ENCODE measurements at places on chromosomes 11 and 22.

GRCh38 chr11:68773521-68774193, 22.3 kb upstream of the TESMIN start:
- DNase-seq, result no peak

- no peak for DNase-seq
These were observed 330 bp downstream of the ACP2 start for GRCh38 chr11:47248304-47248663.

GRCh38 chr11:31558001-31558400, 48.4 kb downstream of the ELP4 start:
- DNase-seq, result no peak

- DNase-seq, result no peak
These were observed 143.3 kb upstream of the MTMR2 start for GRCh38 chr11:96067160-96067559.

DNA sequence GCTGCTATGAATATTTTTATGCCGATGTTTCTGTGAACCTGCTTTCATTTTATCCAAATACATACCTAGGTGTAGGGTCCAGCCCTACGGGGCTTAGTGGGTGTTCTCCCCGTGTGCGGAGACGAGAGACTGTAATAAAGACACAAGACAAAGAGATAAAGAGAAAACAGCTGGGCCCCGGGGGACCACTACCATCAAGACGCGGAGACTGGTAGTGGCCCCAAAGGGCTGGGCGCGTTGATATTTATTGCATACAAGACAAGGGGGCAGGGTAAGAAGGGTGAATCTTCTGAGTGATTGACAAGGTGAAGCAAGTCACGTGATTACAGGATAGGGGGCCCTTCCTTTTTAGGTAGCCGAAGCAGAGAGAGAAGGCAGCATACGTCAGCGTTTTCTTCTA, 920.1 kb downstream of the BRD1 start:
- DNase-seq, result no peak

DNA sequence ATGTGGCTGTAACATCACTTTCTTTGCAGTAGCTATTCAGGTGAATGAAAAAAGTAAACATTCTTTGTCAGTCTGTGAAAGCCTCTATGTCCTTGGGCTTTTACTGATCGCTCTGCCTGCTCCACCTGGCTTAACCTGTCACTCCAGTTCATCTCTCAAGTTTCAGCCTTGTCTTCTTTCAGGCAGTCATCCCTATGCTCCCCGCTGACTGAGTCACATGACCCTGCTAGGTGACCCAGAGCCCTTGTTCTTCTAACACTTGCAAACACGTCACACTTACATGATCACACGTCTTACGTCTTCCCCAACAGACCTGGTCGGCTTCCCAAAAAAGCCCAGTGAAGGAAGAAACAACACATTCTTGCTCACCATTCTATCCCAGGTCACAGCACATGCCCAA, 499.3 kb upstream of the TENM4 start:
- no peak for DNase-seq

Measured in T-helper 2 cell (primary cell).